ENCODE measurements at places on chromosomes 12 and 14. TPM values are rescaled to one million over a fixed set of nuclear protein-coding genes. Genes with fewer than 3 reads are reported as not detected.

GRCh38 chr12:26298785-26299621 lies 103.6 kb downstream of the SSPN start:
- no peaks in the 10 kb centered on the region for H3K27me3 ChIP-seq
- no peak overlapping the region for H3K27ac ChIP-seq
- no peaks in the 10 kb centered on the region for H3K36me3 ChIP-seq
- no peak for DNase-seq
- H3K4me3 ChIP-seq: no peak overlapping the region

DNA sequence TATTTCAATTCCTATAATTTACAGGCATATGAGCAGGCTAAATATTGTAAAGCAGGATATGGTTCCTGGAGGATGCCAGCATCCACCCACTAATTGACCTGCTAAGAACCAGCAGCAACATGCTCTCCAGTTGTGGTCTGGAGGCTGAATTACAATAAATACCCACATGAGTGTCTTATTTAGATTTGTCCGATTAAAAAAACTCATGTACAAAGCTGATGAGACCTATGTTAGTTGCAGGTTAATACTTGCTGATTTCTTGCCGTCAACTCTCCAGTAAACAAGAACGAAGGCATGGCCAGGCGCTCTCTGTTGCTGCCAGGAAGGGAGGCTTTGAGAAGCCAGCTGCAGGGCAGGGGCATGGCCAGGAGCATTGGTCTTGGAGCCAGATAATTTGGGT lies 169.3 kb upstream of the PRICKLE1 start:
- no peak overlapping the region for H3K4me3 ChIP-seq
- no peak for DNase-seq
- no peaks in the 10 kb centered on the region for H3K27me3 ChIP-seq
- H3K4me1 ChIP-seq: no peaks in the 10 kb centered on the region
- H3K36me3 ChIP-seq: no peaks in the 10 kb centered on the region

GRCh38 chr14:30873308-30874119 lies 845 bp upstream of the COCH start:
- H3K36me3 ChIP-seq: no peaks in the 10 kb centered on the region
- H3K27me3 ChIP-seq: no peaks in the 10 kb centered on the region
- no peak for DNase-seq

GRCh38 chr12:125518074-125518473 lies 452.8 kb downstream of the AACS start:
- H3K36me3 ChIP-seq: no peaks in the 10 kb centered on the region
- no peak overlapping the region for H3K27ac ChIP-seq
- H3K4me3 ChIP-seq: no peak overlapping the region
- no peaks in the 10 kb centered on the region for H3K4me1 ChIP-seq

The PLEK2 gene
- total RNA-seq: 4.2 TPM

DNA sequence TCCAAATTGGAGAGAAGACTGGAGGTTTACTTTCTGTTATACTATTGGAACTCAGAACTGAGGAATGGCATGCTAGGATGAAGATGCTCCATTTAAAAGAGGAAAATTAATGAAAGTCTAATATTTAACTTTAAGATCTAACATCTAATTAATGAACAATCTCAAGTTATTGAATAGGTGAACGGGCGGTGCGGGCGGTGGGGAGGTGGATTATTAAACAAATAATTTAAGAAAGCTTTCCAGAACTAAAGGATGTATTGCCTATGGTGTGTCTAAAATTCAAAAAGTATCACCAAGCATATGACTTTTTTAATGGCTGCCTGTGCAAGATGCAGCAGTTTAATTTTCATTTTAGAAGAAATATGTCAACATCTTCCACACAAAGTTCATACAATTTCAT lies 1747.1 kb upstream of the SEL1L start:
- no peak for DNase-seq
- H3K4me1 ChIP-seq: no peaks in the 10 kb centered on the region
- H3K36me3 ChIP-seq: no peaks in the 10 kb centered on the region
- no peaks in the 10 kb centered on the region for H3K27me3 ChIP-seq

GRCh38 chr12:109463756-109464155 lies 13.3 kb downstream of the KCTD10 start:
- H3K27ac ChIP-seq: peak overlapping the region; percentile 95
- no peak for DNase-seq
- no peak overlapping the region for H3K4me3 ChIP-seq
- no peaks in the 10 kb centered on the region for H3K27me3 ChIP-seq
- H3K36me3 ChIP-seq: no peaks in the 10 kb centered on the region

The CD27 gene
- not detected for total RNA-seq

GRCh38 chr12:62520361-62520760 lies 53.7 kb downstream of the MON2 start:
- H3K27ac ChIP-seq: no peak overlapping the region
- no peaks in the 10 kb centered on the region for H3K27me3 ChIP-seq
- H3K4me3 ChIP-seq: no peak overlapping the region
- no peaks in the 10 kb centered on the region for H3K4me1 ChIP-seq
- no peaks in the 10 kb centered on the region for H3K36me3 ChIP-seq

GRCh38 chr14:89027097-89027740 lies 202.8 kb downstream of the TTC8 start:
- H3K27ac ChIP-seq: no peak overlapping the region
- DNase-seq: peak; percentile 54
- peak overlapping the region; percentile 61 for H3K4me3 ChIP-seq

- no peaks in the 10 kb centered on the region for H3K27me3 ChIP-seq
- no peak overlapping the region for H3K27ac ChIP-seq
- H3K36me3 ChIP-seq: no peaks in the 10 kb centered on the region
- H3K4me3 ChIP-seq: no peak overlapping the region
- DNase-seq: peak; percentile 56
- peaks cover 12% of the 10 kb centered on the region for H3K4me1 ChIP-seq
These were observed 133.7 kb downstream of the AEBP2 start for GRCh38 chr12:19572920-19573558.

DNA sequence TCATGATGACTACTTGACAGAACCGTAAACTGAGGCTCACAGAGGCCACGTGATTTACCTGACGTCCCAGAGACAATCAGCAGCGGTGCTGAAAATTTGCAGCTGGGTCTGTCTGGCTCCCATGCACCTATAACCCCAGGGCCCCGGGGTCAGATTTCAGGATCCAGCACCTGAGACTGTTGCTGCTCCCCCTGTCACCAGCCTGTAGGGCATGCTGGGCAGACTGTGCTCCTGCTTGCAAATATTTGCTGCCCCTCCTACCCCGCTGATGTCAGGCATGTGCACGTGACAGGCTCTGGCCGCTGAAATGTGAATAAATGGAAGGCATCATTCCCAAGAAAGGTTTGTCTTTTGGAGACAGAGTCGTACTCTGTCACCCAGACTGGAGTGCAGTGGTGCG lies 6.0 kb downstream of the MMAB start:
- peaks cover 14% of the 10 kb centered on the region for H3K4me1 ChIP-seq
- no peaks in the 10 kb centered on the region for H3K27me3 ChIP-seq
- DNase-seq: no peak
- no peak overlapping the region for H3K4me3 ChIP-seq
- no peak overlapping the region for H3K27ac ChIP-seq
- H3K36me3 ChIP-seq: no peaks in the 10 kb centered on the region

The BCAT1 gene
- 44.2 TPM for total RNA-seq

GRCh38 chr12:49369411-49370145 lies 2.3 kb downstream of the SPATS2 start:
- no peaks in the 10 kb centered on the region for H3K36me3 ChIP-seq
- no peak overlapping the region for H3K4me3 ChIP-seq
- peak overlapping the region; percentile 7 for H3K27ac ChIP-seq
- peak; percentile 39 for DNase-seq
- peaks cover 16% of the 10 kb centered on the region for H3K4me1 ChIP-seq

GRCh38 chr12:3881281-3881950 lies 8.2 kb upstream of the PARP11 start:
- no peaks in the 10 kb centered on the region for H3K36me3 ChIP-seq
- DNase-seq: no peak
- H3K27ac ChIP-seq: no peak overlapping the region

GRCh38 chr12:49189731-49190716 lies 1.1 kb upstream of the TUBA1A start:
- no peaks in the 10 kb centered on the region for H3K27me3 ChIP-seq
- peak overlapping the region; percentile 99 for H3K27ac ChIP-seq
- peaks cover 5% of the 10 kb centered on the region for H3K4me1 ChIP-seq
- no peaks in the 10 kb centered on the region for H3K36me3 ChIP-seq
- no peak for DNase-seq

The SAMD4A gene
- total RNA-seq: 103 TPM

The GLIPR1L1 gene
- 9.1 TPM for total RNA-seq

DNA sequence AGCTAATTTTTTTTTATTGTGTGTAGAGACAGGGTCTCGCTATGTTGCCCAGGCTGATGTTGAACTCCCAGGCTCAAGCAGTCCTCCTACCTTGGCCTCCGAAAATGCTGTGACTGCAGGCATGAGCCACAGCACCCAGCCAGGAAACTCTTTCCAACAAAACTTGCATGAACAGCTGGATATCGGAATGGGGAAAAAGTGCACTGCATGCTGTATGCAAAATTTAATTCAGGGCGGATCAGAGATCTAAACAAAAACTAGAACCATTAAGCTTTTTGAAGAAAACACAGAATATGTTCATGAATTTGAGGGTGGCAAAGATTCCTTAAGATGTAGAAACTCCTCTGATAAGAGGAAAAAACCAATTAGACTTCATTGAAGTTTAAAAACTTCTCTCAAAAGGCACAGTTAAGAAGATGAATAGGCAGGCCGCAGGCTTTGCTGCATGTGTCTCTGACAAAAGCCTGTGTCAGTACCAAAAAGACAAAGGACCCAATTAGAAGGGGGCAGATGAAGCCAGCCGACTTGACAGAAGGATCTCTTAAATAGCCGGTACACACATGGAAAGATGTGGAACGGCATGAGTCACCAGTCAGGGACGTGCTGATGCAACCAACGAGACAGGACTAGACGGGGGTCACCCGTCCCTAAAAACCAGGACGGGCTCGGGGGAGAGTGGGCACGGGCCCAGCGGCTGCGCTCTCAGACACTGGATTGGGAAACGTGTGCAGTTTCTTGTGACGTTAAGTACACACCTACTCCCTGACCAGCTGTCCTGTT lies 34.8 kb upstream of the MMP17 start:
- no peaks in the 10 kb centered on the region for H3K36me3 ChIP-seq
- DNase-seq: no peak
- no peak overlapping the region for H3K4me3 ChIP-seq
- no peak overlapping the region for H3K27ac ChIP-seq
- no peaks in the 10 kb centered on the region for H3K27me3 ChIP-seq
- H3K4me1 ChIP-seq: peaks cover 7% of the 10 kb centered on the region

Data from testis (tissue), 5 donors.